Fibroblast of lung (primary cell): ENCODE measurements at places on chromosomes 3 and 15. TPM values are rescaled to one million over a fixed set of nuclear protein-coding genes. Genes with fewer than 3 reads are reported as not detected.

EPB42 gene
- polyA plus RNA-seq: not detected in 2 replicates

DNA sequence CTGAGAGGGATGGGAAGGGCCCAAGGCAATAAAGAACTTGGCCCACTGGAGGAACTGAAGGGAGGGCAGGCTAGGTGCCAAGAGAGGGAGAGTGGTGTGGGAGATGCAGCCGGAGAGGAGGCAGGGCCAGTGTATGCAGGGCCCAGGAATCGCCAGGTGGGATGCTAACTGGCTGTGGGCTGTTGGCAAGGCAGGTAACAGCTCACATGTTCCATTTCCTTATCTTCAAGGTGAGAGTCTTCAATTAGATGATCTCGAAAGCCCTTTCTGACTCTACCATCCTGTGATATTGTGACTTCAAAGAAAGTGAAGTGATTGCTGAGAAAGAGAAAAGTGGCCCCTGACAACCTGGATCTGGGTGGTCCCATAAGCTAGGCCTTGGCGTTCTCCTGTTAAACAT lies 49.0 kb downstream of the CASR start:
- no peak for DNase-seq
- no peaks in the 10 kb centered on the region for H3K4me1 ChIP-seq
- no peak overlapping the region for H3K27ac ChIP-seq
- no peak overlapping the region for H3K4me3 ChIP-seq
- H3K27me3 ChIP-seq: no peaks in the 10 kb centered on the region

DNA sequence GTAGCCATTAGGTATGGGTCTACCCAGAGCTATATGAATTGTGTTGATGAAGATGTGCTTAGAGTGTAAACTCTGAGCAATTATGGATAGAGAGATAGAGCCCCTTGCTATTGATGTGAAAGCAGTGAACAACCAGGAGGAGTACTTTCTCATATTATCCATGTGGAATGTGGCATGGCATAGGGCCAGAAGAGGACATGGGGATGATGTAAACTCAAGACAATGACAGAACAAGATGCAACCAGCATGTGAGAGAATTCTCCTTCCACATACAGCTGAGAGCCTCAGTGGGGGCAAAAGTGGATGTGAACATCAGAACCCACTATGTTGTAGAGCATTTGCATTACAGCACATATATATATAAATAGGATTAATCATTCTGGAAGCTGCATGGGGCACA lies 36.4 kb upstream of the BNC1 start:
- no peak overlapping the region for H3K4me3 ChIP-seq
- H3K27ac ChIP-seq: no peak overlapping the region
- peaks cover 2% of the 10 kb centered on the region for H3K4me1 ChIP-seq
- no peak for DNase-seq
- H3K36me3 ChIP-seq: no peaks in the 10 kb centered on the region
- no peaks in the 10 kb centered on the region for H3K27me3 ChIP-seq

- H3K27me3 ChIP-seq: no peaks in the 10 kb centered on the region
- no peak overlapping the region for H3K4me3 ChIP-seq
These were observed 545.4 kb upstream of the IL12A start for GRCh38 chr3:159443266-159443665.

DNA sequence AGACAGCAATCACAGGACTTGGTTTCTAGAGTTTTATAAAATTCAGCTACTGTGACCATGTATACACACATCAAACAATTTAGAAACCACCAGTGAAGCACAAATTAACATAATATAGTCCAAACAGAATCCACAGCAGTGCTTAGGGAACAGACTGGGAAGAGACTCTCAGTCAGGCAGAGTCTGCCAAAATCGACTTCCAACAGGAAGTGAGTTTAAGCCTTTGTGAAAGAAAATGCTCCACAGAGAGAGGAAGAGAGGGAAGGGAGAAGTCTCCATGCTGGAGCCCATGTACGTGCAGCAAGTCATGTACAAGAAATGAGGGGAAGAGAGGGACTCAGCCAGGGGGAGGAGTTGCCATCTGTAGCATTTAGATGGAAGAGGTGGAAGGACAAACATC lies 172.6 kb downstream of the IL5RA start:
- H3K4me1 ChIP-seq: no peaks in the 10 kb centered on the region
- no peaks in the 10 kb centered on the region for H3K27me3 ChIP-seq
- no peak overlapping the region for H3K4me3 ChIP-seq
- no peak for DNase-seq

- no peak overlapping the region for H3K27ac ChIP-seq
- H3K36me3 ChIP-seq: no peaks in the 10 kb centered on the region
- H3K4me1 ChIP-seq: peaks cover 6% of the 10 kb centered on the region
- H3K4me3 ChIP-seq: no peak overlapping the region
These were observed 105.8 kb upstream of the C15orf61 start for GRCh38 chr15:67415181-67415580.

GOLGA8G gene
- polyA plus RNA-seq: not detected in 2 replicates
